ENCODE measurements at places on chromosomes 4 and X. TPM values are rescaled to one million over a fixed set of nuclear protein-coding genes. Genes with fewer than 3 reads are reported as not detected.

GRCh38 chr4:115334736-115335411, 221.5 kb upstream of the NDST4 start:
- DNase-seq, result no peak

DNA sequence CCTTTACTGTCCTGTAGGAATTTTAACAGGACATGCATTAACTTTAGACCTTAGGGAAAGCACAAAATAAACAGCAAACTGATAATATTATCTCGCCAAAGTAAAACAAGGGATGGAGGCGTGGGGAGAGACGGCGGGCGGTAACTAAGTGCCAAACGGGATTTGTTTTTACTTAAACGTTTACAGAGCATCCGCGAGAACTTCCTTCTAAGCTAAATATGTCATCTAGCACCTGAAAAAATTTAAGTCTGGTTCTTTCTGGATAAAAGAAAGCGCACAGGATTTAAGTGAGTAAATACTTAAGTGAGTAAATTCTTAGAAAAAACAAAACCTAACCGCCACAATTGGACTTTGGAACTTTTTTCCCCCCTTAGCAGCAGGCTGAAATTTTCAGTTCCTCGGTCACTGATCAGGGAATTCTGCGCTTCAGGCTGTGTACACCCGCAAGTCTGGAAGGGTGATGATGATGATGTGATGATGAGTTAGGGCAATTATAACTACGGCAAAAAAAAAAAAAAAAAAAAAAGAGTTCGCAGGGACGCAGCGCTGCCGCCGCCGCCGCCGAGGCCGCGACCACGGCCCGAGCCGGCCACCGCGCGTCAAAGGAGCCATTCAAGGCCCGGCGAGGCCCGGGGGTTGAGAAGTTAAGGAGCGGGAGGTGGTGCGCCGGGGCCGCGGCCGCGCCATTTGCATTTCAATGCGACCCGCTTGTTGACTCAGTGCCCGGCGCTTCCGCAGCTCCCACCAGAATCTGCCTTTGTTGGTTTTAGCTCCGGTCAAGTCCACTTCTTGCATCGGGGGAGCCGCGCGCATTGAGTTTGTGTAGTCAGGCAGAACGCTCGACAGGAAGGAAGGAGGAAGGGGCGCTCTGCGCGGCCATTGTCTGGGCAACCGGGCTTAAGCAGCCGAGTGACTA, 108.8 kb downstream of the SPRY1 start:
- DNase-seq, result peak; percentile 61

GRCh38 chr4:109411964-109412363, 21.7 kb upstream of the SEC24B start:
- no peak for DNase-seq

DNA sequence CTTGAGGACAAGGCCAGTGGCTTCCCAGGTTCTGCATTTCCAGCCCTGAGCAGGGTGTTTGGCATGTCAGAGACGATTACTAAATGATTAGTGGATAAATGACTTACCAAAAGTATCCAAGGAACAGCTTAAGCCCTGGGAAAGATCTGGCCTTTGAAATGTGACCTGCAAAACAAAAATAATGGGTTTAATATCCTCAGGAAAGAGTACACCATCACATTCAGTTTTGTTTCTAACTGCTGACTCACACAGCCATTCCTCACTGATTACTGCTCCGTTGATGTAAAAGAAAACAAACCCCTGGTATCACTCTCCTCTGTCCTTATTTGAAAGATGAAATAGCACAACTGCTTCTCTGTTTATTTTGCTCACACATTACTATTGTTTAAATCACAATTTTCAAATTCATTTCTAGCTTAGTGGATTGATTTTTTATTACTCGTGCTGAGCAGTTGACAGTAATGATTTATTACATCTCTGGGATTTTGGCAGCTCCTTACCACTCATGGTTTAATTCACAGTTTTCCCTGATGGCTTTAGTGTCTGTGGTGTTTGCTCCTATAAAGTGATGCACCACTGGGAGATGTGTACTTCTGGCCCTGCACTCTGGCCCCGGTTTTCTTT, 117.0 kb downstream of the CBLL2 start:
- DNase-seq, result peak; percentile 83

GRCh38 chr4:153555730-153556434, 89.7 kb downstream of the TMEM131L start:
- DNase-seq, result no peak

DUSP21 gene
- total RNA-seq, result not detected

Measured in Caki2 (cell line).